Colonic mucosa (tissue), 4 donors: ENCODE measurements at places on chromosomes 16 and 17.

GRCh38 chr17:66978514-66979061 lies 14.1 kb downstream of the CACNG4 start:
- DNase-seq = no peak

GRCh38 chr16:48225456-48225855 lies 18.6 kb upstream of the LONP2 start:
- DNase-seq = no peak

- DNase-seq = no peak
Observed at GRCh38 chr16:53745086-53745485, 41.1 kb downstream of the FTO start.

- DNase-seq = no peak
Observed at GRCh38 chr17:17320911-17321220, 17.7 kb downstream of the NT5M start.

GRCh38 chr17:74354123-74354522 lies 7.5 kb downstream of the BTBD17 start:
- DNase-seq = peak; percentile 58

GRCh38 chr17:57481910-57482391 lies 225.6 kb downstream of the MSI2 start:
- no peak for DNase-seq

- peak; percentile 48 for DNase-seq
Observed at GRCh38 chr17:80279895-80280294, 19.2 kb downstream of the RNF213 start.

DNA sequence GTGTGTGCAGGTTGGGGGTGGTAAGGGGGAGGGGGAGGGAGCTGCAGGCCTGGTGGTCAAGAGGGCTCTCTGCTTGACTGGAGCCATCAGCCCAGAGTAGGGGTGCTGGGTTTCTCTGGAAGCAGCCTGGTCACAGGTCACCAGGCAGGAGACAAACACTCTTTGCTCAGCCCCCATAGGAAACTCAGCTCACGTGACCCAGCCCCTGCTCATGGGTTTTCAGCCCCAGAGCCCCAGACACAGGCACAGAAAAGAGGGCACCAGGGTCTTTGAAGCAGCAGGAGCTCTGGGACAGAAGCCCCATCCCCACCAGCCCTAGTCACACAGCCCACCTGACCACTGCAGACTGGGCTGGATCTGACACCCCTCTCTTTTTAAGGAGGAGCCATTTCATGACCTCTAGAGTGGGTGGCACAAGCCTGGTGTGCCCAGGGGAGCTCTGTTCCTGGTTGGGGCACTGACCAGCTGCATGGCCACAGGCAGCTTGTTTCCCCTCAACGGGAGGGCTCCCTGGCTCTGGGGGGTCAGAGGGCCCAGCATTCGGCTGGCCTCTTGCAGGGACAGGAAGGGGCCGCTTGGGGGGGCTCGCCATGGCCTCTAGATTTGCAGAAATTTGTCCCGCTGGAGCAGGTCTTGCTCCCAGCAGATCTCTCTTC lies 13.8 kb upstream of the CD79B start:
- no peak for DNase-seq

DNA sequence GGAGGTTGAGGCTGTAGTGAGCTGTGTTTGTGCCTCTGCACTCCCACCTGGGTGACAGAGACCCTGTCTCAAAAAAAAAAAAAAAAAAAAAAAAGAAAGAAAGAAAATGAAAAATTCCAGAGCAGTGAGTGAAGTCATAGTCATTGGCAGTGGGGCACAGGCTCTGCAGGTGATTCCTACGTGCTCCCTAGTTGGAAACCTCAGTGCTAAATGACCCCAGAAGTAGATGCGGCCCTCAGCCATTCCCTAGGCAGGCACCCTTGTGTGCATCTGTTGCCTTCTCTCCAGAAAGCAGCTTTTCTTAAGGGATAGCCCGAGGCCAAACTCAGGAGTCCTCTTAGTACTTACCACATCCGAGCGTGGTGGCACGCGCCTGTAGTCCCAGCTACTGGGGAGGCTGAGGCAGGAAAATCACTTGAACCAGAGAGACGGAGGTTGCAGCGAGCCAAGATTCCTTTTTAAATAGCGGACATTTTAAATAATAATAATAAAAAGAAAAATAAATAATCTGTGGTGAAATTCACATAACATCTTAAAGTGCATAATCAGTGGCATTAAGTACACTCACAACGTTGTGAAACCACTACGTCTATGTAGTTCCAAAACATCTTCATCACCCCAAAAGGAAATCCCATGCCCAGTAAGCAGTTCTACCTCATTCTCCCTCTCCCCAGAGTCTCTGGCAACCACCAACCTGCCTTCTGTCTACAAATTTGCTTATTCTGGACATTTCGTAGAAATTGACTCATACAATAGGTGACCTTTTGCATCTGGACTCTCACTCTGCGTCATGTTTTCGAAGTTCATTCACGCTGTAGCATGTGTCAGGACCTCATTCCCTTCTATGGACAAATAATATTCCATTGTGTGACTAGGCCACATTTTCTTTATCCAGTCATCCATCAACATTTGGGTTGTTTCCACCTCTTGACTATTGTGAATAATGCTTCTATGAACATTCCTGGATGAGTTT lies 12.5 kb upstream of the SPHK1 start:
- no peak for DNase-seq

DNA sequence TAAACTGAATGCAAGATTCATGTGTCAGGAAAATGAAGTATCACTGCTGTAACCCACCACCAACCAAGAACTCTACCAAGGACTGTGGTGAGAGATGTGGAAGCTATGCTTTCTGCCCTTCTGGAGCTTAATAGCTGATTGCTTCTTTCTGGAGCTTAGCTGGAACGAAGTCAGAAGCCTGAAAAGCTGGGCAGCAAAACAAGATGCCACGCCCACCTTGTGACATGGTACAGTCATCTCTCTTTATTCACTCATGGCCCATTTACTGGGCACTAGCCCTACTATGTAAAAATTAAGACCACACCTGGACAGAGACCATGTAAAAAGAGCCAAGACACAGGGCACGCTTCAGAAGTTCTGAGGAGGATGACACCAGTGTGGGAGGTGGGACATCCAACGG lies 48.1 kb downstream of the TEX2 start:
- DNase-seq = no peak

- DNase-seq = no peak
Observed at GRCh38 chr17:51257150-51258081, 2.4 kb downstream of the MBTD1 start.

DNA sequence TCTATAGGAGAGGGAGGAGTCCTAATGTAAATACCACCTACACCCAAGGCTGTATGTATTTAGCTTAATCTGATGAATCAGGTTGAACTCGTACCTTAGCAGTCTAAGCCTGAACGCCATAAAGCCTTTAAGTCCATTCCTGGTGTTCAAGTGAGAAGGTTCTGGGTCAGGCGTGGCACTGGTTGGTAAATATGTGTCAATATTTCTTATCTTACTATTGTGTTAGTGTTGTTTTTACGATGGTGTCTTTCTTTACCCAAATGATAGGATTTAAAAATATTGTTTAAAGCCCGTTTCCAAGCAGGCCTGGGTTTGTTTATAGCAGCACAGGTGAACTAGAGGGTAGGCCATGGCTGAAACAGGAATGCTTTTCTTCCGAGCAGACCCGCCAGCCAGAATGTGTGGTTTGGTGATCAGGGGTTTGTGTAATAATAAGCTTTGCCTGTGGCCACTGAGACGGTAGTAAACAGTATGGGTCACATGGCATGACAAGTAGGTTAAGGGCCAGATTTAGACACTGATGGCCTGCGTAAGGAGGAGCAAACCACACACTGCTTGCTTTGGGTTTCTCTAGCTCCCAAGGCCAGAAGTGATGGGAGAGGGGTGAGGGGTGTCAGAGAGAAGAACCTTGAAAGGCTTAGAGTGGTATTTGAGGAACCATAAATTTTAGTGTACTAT lies 3.3 kb downstream of the TMEM94 start:
- peak; percentile 81 for DNase-seq

DNA sequence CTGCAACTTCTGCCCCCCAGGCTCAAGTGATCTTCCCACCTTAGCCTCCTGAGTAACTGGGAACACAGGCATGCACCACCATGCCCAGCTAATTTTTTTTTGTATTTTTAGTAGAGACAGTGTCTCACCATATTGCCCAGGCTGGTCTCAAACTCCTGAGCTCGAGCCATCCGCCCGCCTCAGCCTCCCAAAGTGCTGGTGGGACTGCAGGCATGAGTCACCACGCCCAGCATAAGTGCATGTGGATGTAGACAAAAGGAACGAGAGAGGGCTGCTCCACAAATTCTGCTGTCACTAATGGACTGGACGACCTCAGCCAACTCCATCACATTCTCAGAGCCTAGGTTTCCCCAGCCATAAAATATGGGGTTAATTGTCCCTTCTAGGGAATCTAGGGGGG lies 7.7 kb upstream of the SP2 start:
- DNase-seq = no peak

DNA sequence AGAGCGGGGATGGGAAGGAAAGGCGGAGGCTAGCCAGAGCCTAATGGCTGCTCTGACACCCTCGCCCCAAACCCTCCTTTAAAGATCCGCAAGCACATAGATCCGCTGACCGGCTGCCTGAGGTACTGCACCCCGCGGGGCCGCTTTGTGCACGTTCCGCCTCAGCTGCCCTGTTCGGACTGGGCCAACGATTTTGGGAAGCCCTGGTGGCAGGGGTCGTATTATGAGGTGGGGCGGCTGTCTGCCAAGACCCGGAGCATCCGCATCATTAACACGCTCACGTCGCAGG lies 663 bp downstream of the CYB5D1 start:
- peak; percentile 48 for DNase-seq

DNA sequence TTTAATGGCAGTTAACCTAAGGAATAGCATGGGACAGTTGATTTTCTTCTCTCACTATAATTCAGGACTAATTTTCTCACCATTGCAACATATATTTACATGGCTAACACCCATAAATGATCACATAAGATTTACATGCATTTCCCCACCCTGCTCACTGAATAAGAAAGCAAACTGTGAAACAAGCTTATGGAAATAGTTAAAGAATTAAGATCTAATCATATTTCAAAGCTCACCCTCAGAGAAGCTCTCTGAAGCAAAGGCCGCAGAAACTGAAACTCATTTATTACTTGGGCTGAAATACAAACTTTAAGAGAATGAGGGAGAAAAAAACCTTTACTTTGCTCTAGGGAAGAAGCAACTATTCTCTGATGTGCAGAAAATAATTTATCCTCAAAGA lies 218.7 kb upstream of the AXIN2 start:
- no peak for DNase-seq

GRCh38 chr16:50354629-50355456 lies 13.9 kb downstream of the BRD7 start:
- DNase-seq = no peak

GRCh38 chr17:58285422-58285810 lies 4.7 kb upstream of the MPO start:
- DNase-seq = no peak
